ENCODE measurements at places on chromosomes 4 and X.

GRCh38 chrX:21740329-21741274 lies 17.3 kb downstream of the SMPX start:
- DNase-seq, result no peak

DNA sequence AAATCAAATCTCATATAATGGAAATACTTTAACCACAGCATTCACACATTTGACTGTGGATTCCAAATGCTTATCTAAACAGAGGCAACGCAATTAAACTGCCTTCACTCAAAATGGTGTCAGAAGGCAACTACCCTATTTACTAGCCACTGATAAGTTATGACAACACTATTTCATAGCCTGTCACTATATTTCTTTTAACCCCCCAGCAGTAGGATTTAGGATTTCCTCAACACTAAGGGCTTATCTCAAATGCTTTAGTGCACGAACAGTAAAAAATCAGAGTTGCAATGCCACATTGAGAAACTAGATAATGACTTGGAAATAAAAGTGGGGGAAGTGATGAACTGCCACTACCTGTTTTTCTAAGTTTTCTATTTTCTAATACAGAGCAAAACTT lies 66.7 kb downstream of the DHX15 start:
- DNase-seq, result no peak

DNA sequence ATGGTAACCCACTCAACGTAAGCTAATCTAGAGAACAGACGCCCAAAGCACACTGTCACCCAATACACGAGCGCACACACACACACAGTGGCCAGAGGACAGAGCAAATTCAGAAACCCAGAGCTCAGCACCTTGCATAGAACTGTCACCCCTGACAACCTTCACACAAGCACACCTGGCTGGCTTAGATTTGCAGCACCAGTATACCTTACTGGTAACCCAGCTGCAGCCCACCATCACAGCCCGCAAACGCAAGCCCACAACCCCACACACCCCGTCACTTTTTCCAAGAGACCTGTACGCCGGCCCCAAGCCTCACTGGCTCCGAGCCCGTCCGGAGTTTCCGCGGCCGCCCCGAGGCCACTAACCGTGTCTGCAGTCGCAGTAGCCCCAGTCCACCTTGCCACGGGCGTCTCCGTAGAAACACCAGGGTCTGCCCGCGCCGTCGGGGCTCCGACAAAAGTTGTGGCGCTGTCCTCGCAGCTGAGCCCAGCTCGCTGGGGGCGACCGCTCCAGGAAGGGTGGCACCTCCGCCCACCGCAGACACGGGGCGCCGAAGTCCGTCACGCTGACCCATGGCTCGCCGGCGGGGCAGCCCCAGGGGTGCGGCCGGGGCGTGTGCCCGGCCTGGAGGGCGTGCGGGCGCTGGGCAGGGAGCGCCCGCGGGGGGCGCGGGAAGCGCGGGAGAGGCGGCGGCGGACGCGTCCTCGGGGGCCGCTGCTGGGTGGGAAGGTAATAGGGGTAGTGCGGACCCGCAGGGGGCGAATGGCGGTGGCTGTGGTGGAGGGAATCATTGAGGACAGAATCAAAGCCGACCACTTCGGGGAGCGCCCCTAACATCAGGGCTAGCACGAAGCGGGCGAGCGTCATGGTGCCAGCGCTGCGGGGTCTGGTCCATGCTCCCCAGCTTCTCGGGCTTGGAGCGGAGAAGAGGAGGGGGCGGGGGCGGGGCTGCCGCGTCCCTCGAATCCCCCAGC lies 664 bp downstream of the PRSS12 start:
- DNase-seq, result no peak

DNA sequence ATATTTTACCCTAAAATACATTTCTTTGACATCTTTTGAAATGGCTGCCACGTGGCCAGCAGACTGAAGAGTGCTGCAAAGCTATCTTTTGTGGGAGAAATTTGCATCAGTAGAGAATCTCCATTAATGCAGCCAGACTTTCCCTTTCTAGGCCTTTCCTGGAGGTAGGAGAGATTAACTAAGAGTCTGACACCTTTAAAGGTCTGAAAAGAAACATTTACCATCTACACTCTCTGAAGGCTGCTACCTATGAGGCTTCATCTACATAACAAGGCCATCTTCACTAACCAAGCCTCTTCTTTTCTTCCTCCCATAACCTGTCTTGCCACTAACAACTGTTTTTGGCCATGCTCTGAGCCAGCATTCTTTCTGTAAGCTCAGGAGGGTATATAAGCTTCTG lies 17.8 kb upstream of the SPRY1 start:
- no peak for DNase-seq

DNA sequence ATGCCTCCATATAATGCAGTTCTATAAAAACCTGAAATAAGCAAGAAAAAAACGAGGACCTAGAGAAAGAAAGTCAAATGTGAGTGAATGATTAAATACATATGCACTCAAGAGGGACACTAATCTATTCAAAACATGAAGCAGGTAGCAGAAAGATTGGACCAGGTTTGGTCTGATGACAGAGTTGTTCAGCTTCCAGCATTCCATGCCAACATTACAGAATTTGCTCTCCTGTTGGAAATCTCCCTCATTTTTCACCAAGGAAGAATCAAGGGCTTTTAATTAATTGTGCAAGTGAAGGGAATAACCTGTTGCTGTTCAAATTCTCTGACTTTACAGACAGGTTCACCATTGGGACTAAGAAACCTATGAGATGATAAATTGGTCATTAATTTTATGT lies 379.0 kb upstream of the RASGEF1B start:
- DNase-seq, result no peak

DNA sequence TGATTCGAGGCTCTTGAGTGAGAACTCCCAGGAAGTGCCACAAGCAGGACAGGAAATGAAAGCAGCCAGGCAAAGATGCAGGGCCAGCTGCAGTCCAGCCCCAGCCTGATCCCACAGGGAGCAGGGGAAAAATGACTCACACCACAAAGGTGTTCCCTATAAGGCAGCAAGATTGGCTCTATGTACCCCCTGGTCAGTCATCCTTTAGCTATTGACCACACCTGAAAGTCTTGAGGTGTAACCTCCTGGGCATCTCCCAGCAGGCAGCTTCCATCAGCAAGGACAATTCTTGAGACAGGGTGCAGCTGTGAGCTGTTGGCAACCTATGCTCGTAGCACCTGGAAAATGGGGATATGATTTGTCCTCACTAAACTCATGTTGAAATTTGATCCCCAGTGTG lies 27.9 kb upstream of the EXOC1L start:
- DNase-seq, result no peak

DNA sequence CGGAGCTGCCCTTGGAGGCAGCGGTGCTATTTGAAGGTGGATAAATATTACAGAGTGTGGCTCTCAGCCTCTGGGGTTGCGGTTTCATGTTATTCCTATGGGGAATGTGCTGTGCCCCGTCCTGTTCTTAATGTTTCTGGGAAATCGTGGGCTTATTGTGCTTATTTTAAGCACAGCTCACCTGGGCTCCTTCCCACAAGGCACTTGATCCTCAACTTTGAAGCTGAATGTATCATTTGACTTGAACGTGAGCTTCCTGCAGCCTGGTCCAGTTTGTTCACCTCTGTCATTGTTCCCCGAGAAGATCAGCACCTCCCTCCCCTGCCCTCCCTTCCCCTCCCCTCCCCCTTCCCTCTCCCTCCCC lies 3.9 kb downstream of the SORCS2 start:
- no peak for DNase-seq

DNA sequence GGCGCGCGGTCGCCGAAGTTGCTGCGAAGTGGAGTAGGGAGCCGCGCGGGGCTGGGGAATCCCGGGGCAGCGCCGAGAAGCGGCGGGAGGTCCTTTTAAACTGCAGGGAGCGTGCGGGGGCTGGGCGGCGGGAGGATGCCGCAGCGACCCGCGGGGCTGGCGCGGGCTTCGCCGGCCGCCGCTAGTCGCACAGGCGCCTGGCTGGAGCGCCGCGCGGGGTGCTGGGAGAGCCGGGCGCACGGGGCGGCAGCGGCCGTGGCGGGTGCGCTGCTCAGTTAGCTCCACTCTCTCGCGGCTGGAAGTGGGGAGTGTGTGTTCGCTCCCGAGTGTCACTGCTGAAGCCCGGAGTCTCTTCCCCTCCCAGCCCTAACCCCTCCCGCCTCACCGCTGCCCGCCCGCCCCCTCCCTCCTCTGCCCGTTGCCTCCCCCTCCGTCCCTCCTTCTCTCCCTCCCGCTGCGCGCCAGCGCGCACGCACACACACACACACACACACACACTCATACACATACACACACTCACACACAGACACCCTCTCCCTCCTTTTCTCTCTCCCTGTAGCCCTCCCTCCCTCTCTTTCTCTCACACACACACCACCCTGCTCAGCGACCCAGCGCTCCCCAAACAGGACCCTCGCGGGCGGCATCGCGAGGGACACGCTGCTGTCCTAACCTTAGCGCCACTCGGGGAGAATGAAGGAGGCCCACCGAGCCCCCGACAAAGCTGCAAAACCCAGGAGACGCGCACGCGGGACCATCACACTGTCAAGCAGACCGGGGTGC lies at the start of gene NDNF:
Gene NDNF, minus strand, starts transcription at position 312 of the 780 bp plus-strand sequence. CDS start 26,698 bp downstream, outside the sequence.
- DNase-seq, result peak; percentile 22

- DNase-seq, result peak; percentile 71
These were observed 34.0 kb downstream of the ETDB start for GRCh38 chrX:135086197-135086854.
